ENCODE measurements at places on chromosomes 12 and 14.

DNA sequence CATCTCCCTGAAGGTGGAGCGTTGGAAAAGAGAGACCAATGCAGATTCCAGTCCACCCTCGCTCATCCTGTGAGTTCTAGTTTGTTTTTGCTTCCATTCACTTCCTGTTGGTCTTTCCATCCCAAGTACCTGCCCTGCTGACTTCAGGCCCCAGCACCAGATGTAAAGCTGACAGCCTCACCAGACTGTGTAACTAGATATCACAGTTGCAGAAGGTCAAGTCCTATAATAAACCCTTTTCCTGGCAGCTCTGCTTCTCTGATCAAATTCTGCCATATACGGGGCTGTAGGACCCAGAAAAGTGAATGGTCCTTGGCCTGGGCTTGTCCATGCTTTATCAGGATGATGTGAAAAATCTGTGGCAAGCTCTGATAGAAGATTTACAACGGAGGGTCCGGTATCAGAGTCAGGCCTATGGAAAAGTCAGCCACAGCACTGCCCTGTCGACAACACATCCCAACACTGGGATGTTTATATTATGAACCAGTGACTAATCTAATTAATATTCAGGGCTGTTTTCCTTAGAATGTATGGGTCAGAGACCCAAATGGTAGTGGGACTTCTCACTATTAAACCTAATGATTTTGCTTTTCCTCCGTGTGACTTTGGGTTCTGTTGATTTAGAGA is 42.1 kb downstream of the CCDC175 start:
- no peak for DNase-seq

GRCh38 chr12:49990273-49990672 is 17.5 kb downstream of the AQP6 start:
- no peak for DNase-seq

DNA sequence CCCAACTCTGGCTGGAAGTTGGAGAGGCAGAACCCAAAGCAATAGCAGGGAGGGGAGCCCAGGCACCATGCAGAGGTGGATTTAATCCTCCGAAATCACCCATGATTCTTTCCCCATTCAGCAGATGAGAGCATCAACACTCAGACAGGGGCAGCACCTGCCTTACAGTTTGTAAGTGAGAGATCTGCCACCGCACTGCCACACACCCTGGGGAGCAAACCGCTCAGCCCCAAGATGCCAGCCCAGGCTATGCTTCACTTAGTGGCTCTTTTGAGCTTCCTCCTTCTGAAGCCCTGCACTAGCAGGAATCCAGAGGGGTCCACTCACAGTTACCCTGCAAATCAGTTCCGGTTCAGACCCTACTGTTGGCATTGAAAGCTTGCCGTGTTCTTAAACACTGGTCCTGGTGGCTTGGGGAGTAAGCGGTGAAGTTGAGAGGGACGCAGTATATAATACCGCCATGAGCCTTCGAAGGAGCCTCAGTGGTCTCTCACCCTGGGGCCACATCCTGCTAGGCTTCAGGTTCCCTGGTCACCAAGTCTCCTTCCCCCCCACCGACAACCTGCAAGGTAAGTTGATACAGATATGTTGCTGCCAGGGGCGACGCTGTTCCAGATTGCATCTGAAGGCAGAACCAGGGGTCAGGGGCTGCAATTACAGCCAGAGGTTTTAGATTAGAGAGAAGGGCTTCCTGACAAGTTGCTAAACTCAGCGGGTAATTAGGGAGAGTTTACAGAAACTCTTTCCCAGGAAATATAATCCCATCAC is 72.0 kb upstream of the CCND2 start:
- no peak for DNase-seq

GRCh38 chr12:18135509-18135908 is 45.5 kb upstream of the RERGL start:
- no peak for DNase-seq

- no peak for DNase-seq
Observed at GRCh38 chr12:58923781-58924180, 3.5 kb upstream of the LRIG3 start.

DNA sequence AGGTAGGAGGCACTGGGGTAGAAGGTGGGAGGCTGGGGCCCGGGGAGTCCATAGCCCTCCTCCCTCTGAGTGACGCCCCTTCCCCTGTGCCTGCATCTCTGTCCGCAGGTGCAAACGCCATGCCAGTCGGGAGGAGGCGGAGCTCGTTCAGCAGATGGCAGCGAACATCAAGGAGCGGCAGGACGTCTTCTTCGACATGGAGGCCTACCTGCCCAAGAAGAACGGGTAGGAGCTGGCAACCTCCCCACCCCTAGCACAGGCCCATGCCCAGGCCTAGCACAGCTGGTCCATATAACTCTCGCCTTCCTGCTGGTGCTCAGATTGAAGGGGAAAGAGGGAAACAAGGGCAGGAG is 35.6 kb downstream of the TMEM120B start:
- DNase-seq: no peak

- DNase-seq: no peak
Observed at GRCh38 chr12:64446295-64446694, 5.6 kb upstream of the TBK1 start.
